Endodermal cell (in vitro differentiated cells): ENCODE measurements at places on chromosomes 11 and 22.

DNA sequence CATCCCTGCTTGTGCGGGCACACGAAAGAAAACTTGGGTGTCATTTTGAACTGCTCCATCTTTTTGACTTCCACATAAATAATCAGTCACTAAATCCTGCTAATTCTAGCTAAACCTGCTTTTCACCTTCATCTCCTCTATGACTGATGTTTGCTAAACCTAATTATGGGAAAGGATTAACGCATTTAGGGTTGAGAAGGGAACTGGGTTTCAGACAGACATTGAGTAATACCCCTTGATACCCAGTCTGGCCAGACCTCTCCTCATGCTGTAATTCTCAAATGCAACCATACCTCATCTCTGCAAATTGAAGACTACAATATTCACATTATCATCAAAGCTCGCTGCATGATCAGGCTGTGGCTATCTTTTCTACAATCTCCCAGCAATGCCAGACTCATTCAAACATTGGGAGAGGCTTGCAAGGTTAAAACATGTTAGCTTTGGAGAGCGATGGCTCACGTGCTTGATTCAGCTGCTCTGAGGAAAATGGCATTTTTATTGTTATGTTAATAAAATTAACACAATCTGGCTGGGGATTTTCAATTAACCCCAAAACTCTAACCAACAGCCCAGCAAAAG, 2.4 kb downstream of the HPS4 start:
- DNase-seq, result no peak

DNA sequence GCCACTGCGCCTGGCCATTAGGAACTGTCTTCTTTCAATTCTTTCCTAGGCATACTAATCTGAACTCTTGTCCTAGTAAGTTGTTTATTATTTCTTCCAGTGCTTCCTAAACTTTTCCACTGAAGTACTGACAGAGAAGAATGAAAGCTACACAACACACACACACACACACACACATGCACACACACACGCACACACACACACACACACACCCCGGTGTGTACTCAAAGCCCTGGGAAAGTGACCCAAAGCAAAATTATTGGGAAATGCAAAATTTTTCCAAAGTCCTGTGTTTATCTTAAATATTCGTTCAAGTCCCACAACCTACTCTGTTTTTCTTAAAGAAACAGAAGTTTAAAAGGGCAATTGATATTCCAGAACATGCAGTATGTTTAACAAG, 19.4 kb upstream of the SIK2 start:
- DNase-seq, result no peak

DNA sequence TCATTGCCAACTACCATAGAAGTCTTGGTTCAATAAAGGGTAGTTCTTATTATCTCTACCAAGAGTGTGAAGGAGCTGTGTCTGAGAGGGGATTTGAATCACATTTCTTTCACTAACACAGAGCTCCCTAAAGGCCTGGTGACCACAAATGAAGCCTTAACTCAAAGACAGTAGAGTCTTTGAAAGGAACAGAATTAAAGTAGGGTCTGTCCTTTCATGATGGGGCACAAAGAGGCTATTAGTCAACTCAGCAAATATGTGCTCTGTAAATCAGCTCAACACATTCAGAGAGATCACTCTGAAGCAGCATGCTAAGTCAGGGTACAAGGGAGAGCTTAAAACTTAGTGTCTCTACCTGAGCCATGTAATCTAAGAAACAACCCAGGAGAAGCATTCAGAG, 212.4 kb upstream of the SYN3 start:
- DNase-seq, result no peak

GRCh38 chr11:32908619-32909018, 16.0 kb downstream of the QSER1 start:
- no peak for DNase-seq

DNA sequence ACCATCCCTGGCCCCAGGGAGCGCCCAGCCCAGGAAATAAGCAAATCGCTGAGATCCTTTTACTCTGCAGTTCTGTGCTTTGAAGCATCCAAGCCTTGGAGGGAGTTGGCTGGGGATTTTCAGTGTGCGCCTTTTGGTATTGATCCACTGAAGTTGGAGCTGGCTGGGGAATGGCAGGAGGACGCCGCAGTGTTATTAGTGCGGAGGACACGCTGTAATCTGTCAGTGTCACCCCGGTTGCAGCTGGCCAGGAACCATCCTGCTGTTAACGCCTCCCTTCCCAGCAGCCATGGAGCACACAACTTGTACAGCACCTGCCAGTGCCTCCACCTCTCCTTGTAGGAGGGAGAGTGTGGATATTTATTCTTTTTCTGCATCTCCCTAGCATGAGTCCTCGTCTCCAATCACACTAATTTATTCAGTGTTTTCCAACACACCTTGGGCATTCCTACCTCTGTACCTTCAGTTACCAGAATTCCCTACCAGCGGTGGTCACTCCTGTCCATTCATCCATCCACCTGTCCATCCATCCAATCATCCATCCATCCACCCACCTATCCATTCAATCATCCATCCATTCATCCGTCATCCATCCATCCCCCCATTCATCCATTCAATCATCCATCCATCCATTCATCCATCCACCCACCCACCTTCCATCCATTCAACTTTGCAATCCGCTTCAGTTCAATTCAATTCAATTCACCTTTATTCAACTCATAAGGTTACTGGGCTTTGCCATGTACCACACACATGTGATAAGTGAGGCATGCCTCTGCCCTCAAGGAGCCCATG, 21.9 kb upstream of the EIF3D start:
- peak; percentile 32 for DNase-seq

- peak; percentile 50 for DNase-seq
Observed at GRCh38 chr11:19079643-19080440, 19.3 kb upstream of the MRGPRX2 start.

DNA sequence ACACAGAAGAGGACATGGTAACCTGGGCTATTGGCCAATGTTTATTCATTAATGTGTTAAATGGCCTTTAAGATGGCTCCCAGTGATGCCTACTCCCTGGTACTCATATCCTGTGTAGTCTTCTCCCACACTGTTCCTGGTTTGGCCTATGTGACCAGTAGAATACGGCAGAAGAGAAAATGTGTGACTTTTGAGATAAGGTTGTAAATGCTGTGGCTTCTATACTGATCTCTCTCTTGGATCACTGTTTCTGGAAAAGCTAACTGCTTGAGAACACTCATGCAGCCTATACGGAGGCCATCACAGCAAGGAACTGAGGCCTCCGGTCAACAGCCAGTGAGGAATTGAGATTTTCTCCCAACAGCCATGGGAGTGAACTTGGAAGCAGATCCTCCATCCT, 24.1 kb downstream of the MAML2 start:
- no peak for DNase-seq

- DNase-seq, result no peak
Observed at GRCh38 chr22:47816863-47817210, 1054.4 kb downstream of the TBC1D22A start.
